ENCODE measurements at places on chromosomes 1 and 21. TPM values are rescaled to one million over a fixed set of nuclear protein-coding genes. Genes with fewer than 3 reads are reported as not detected.

- DNase-seq = no peak
Measured at GRCh38 chr1:17207966-17208418, 3.1 kb downstream of the PADI1 start.

- DNase-seq = no peak
Measured at GRCh38 chr1:226625326-226625725, 76.8 kb downstream of the STUM start.

DNA sequence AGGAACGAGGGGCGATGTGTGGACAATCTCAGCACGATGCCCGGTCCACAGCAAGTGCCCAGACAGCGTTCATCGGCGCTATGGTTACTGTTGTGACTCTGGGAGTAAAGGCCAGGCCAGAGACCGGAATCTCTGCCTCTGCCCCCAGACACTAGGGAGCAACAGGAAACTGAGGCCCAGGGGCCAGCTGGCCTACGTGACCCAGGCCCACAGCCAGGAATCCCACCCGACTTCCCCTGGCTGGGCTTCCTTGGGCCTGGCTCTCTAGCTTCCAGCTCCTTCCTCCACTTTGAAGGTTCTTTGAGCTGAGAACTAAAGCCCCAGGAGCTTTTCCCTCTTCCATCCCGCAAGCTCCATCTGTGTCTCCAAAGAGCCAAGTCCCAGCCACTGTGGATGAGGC lies 4.6 kb downstream of the LRP8 start:
- DNase-seq = no peak

LYPD8 gene
- 40.8 TPM for total RNA-seq

TMEM125 gene
- total RNA-seq = 59.8 TPM

Measured in colonic mucosa (tissue), 4 donors.